ENCODE measurements at places on chromosomes 16 and 17.

- no peak for DNase-seq
Observed at GRCh38 chr17:14211801-14212200, 24.9 kb downstream of the CDRT15 start.

GRCh38 chr16:9123871-9124270 is 32.4 kb downstream of the HAPSTR1 start:
- peak; percentile 63 for DNase-seq

DNA sequence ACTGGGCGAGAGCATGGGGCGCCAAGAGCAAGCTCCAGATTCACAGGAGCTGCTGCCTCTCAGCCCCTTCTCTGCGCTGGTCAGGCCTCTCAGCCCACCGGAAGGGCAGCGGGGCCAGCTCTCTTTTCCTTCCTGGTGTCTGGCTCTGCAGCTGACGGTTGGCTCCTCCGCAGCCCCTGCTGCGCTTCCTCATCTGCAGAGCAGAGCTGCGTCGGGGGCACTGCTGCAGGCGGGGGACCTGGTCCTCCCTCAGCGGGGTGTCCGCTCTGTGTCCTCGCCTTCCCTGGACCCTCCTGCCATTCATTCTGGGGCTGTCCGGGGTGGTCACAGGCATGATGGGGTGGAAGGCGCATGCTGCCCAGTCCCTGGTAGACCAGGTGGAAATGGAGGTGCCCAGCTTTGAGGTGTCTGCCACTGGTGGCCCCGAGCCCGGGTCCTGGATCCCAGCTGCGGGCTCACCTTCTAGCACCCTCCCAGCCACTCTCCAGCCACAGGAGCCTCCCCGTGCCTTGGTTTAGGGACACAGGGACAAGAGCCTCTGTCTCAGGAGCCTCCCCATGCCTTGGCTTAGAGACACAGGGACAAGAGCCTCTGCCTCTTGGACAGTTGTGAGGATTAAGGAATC is 84.8 kb downstream of the IRF8 start:
- DNase-seq = no peak

GRCh38 chr16:82882982-82883835 is 256.4 kb downstream of the CDH13 start:
- no peak for DNase-seq

DNA sequence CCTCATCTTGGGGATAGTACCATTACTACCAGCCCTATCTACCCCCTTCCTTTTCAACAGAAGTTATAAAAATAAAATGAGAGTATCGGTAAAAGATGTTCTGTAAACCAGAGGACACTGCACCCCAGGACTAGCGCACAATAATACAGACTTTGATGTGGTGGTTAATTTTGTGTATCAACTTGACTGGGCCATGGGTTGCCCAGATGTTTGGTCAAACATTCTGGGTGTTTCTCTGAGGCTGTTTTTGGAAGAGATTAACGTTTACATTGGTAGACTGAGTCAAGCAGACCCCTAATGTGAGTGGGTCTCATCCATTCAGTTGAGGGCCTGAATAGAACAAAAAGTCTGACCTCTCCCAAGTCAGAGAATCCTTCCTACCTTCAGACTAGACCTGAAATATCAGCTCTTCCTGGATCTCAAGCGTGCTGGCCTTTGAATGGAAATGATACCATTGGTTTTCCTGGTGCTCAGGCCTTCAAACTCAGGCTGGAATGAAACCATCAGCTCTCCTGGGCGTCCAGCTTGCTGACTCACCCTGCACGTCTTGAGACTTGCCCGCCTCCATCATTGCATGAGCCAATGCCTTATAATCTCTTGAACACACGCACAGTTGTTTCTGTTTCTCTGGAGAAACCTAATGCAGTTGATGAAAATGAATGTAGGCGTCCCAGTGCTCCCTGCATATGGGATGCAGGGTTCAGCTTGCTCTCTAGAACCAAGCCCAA is 10.1 kb downstream of the MRM1 start:
- DNase-seq = no peak

- no peak for DNase-seq
Observed at GRCh38 chr17:41002814-41003213, 3.1 kb upstream of the KRTAP3-2 start.

DNA sequence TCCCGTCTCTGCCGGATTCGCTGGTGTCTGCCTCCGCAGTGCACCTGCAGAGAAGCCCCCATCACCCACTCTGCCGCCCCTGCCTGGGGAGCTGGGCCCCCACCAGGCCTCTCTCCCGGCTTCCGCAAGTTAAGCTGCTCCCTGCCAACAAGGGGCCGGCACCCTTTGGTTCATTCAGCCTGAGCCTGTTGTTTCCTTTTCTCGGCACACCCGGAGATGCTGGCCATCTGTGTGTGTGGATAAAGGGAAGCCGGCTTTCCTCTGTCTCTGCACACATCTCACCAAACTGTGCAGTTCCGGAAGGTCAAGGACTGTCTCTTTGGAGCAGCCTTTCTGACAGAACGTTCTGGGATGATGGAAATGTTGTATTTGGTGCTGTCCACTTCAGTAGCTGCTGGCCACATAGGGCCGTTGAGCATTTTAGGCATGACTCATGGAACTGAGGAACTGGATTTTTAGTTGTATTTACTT is 6.8 kb downstream of the MAPK8IP3 start:
- no peak for DNase-seq

GRCh38 chr16:70250748-70251628 is 752 bp downstream of the EXOSC6 start:
- DNase-seq = peak; percentile 33

DNA sequence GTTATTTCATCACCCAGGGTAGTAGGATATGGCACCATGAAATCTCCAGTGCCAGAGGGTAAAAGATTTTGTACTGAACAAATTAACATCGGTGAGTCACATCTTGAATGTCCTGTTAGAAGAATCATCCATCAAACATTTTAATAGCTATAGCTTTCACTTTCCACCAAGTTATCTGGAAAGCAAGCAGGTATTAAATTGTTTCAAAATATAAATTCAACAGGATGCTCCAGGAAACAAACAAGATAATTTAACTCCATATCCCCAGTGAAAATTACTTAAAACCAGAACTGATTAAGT is 2.4 kb downstream of the VEZF1 start:
- DNase-seq = no peak

GRCh38 chr16:81384006-81384405 is 60.6 kb upstream of the CMIP start:
- DNase-seq = no peak

DNA sequence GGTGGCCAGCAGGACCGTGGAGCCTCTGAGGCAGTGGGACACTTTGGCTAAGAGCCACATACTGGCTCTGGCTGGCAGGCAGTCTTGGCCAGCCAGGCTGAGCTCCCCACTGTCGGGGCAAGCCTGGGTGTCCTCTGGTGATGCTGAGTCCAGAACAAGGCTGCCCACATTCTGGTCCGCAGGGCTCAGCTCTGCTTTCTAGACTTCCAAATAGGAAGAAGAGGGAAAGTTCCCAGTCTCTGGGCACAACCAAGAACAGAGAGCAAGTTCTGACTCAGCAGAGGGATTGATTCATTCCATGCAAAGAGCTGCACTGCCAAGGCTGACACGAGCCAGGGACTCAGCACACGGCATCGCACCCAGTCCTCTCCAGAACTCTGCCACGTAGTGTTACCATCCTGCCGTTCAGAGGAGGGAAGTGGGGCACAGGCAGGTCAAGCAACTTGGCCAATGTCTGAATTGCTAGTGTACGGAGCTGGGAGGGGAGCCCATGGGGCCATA is 58.9 kb downstream of the NOS2 start:
- DNase-seq = no peak
